Astrocyte of the cerebellum (primary cell): ENCODE measurements at places on chromosomes 3 and 15.

DNA sequence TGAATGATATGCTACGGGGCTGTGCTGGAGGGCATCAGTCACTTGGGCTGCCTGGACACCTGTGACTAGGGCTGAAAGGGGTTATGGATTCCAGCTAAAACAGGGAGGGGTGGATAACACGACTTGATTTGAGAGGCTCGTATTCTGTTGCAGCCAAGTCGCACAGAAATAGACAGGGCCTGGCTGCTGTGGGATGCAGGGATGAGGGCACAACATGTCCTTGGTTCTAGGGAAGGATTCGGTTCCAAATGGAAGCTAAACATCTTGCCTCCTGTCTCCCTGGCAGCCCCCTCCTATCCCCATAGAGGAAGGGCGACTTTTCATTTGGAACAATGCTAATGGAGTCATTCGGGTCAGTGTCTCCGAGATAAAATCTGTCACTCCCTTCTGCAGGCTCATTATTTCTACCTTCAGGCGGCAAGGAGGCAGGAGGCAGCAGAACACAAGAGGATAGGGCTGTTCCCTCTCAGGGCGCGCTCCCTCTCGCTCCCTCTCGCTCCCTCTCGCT is 433.8 kb upstream of the RBMS3 start:
- DNase-seq, result no peak

- DNase-seq, result peak; percentile 78
Observed at GRCh38 chr3:69182588-69183316, 60.4 kb upstream of the LMOD3 start.

- DNase-seq, result no peak
Observed at GRCh38 chr15:68817304-68818065, 3.2 kb downstream of the ANP32A start.

- no peak for DNase-seq
Observed at GRCh38 chr3:49924683-49925082, 4.9 kb downstream of the MON1A start.

DNA sequence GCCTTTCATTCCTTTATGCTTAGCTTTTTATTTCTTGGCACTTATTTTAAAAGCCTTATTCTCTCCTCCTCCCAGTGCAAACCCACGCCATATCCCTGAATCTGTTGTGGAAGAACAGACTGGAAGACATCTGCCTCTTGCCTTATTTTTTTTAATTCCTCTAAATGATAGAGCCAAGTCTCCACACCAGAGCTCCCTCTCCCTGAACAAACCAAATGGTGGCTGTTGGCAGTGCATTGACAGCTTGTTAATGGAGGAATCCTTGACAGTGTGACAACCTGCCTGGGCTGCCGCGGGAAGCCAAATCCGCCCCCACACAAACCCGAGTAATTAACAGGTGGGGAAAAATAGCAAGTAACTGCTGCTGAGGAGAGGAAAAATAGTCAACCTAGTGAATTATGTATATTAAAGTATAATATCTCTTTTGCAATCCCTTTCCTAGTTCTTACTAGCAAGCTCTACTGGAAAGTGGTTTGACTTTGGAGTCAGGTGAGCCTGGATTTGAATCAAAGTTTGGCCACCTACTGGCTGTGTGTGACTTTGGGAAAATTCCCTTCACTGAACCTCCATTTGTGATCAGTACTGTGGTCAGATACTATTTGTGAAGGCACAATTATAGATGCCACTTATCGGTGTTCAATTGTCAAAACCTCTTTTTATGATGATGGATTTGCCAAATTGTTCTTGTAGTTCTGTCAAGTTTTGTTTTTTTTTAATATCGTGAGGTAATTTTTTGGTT is 589.6 kb downstream of the PDCD6IP start:
- no peak for DNase-seq

DNA sequence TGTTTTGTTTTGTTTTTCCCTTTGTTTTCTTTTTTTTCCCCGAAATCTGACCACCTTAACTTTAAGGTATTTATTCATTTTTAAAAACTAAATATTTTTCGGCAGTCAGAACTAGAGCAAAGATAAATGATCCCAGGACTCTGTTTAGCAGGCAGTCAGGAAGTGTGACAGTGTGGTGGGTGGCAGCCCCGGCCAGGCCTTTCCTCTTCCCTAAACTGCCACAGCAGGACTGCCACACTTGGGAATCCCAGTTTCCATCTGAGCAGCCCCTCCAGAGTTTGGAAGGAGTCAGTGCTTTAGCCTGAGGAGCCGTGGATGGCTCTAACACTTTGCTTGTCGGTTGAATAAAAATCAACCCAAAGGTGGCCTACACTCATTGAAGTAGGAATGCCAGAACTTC is 6.9 kb downstream of the CCRL2 start:
- DNase-seq, result no peak

DNA sequence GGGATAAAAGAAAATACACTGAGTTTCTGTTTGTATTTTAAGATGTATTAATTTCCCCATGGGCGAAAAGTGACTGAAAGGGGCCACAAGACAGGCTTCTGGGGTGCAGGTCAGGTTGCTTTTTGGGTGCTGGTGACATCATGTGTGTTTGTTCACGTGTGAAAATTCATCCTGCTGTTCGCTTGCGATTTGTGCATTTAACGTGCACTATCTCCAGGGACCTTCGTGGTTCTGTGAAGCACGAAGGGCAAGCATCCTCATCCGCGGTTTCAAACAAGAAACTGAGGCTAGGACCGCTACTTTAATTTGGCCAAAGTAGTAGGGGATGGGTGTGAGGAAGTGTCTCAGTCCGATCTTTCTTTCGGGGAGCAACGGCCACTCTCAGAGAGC is 1.6 kb upstream of the SMAD6 start:
- DNase-seq, result no peak

- DNase-seq, result no peak
Observed at GRCh38 chr3:133753779-133754164, 7.6 kb downstream of the TF start.

- no peak for DNase-seq
Observed at GRCh38 chr15:27797765-27798164, 301.4 kb downstream of the OCA2 start.
